Right atrium auricular region (tissue), 2 donors: ENCODE measurements at places on chromosomes 1 and 21. TPM values are rescaled to one million over a fixed set of nuclear protein-coding genes. Genes with fewer than 3 reads are reported as not detected.

DNA sequence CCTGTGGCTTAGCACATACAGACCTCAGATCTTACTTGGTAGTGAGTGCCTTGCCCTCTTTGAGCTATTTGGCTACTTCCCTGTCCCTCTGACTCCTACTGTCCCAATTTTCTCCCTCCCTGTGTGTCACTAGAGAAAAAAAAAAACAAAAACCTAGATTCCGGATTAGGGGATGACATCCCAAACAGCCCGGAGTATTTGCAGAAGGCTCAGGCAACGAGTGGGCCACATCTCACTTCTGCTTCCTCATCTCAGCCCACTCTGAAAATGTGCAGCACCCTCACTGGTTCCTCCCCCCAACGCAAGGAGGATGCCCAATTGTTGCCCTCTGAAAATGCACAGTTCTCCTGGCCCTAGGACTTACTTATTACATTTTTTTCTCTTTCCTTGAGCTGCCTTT, 4.9 kb downstream of the NHLH1 start:
- no peak overlapping the region for H3K27ac ChIP-seq
- H3K27me3 ChIP-seq, result no peaks in the 10 kb centered on the region
- H3K4me1 ChIP-seq, result no peaks in the 10 kb centered on the region
- no peak overlapping the region for H3K4me3 ChIP-seq

DNA sequence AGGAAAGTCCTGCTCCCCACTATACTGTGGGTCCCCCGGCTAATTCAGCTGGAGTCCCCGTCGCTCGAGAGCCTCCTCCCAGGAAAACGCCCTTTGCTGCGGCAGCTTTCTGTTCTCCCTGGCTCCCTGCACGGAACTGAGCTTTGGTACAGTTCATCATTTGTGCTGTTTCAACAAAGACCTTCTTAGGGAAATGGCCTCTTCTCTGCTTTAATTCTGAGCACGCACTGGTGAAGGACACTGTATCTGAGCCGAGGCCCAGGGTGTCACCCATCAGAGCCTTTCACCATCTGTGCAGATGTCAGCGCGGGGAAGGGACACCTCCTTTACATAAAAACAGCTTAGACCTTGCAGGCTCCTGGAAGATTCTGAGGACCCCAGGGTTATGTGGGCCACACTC, 13.5 kb upstream of the PEX10 start:
- DNase-seq, result no peak
- H3K4me3 ChIP-seq, result no peak overlapping the region
- no peak overlapping the region for H3K27ac ChIP-seq
- no peaks in the 10 kb centered on the region for H3K27me3 ChIP-seq
- H3K36me3 ChIP-seq, result no peaks in the 10 kb centered on the region
- no peaks in the 10 kb centered on the region for H3K4me1 ChIP-seq

- DNase-seq, result no peak
- H3K4me1 ChIP-seq, result no peaks in the 10 kb centered on the region
- H3K36me3 ChIP-seq, result no peaks in the 10 kb centered on the region
These were observed 34.0 kb upstream of the C1orf115 start for GRCh38 chr1:220655961-220656740.

Gene CASQ2
- 673 TPM for total RNA-seq

DNA sequence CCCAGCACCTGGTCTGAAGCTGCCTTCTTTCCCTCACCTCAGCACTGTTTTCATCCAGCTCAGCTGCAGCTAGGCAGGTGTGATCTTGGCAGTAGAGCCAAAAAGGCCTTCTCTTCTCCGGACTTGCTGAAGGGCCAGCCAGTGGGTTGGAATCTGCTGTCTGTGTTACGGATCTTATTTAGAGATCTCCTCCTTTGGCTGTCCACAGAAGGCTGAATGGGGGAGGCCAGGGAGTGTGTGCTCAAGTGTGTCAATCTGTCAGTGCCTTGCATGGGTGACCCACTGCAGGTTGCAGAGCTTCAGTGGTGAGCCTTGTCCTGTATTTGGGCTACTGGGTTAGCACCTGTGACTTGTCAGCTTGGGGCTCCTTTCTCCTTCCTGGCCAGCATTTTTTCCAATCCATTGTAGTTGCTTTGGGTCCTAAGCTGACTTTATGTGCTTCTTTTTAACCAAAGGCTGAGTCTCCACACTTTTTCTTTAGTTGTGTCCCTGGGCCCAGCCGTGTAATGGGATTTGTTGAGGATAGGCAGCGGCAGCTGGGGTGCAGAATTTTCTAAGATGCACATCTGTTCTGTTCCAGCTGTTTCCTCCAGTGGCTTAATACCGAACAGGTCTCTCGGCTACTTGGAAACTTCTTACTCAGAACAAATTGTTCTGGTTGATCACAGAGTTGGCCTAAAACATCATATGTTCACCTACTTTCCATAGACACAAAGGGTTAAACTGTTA, 126.8 kb downstream of the PEX14 start:
- no peaks in the 10 kb centered on the region for H3K4me1 ChIP-seq
- H3K36me3 ChIP-seq, result no peaks in the 10 kb centered on the region
- H3K27ac ChIP-seq, result no peak overlapping the region
- H3K27me3 ChIP-seq, result no peaks in the 10 kb centered on the region
- peak; percentile 16 for DNase-seq
